Trophoblast cell (in vitro differentiated cells and primary cell): ENCODE measurements at places on chromosomes 5 and 9.

DNA sequence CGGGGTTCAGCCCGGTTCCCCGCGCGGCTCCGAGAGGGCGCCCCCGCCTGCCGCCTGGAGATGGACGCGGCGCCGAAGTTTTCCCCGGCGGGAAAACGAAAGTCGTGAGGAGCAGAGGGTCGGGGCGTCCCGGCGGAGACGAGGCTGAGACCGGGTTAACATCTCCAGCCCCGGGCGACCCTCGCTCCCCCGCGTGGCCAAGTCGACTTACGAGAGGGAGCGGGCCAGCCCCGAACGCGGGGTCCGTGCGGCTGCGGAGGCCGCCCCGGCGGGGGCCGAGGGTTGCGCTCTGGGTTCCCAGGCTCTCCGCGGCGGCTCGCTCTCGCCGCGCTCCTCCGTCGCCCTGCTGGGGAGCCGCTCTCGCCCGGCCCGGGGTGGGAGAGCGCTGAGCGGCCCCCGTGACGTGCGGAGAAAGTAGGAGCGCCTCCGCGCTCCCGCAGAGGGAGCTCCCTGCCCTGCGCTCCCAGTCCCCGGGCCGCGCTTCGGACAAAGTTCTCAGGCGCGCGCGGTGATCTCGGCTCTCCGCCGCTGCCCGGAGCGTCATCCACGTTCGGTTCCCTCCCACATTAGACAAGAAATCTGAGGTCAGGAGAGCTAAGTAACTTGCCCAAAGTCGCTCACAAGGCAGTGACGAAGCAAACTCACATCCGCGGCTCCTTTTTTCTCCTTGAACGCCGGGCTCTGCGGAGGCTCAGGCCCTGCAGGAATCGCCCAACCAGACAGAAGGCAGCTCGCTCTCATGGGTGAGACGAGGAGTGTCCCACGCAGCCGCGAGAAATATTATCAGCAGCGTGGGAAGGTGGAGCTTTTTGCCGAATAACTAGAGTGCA, 1.2 kb upstream of the GCNT4 start:
- DNase-seq: peak; percentile 85

DNA sequence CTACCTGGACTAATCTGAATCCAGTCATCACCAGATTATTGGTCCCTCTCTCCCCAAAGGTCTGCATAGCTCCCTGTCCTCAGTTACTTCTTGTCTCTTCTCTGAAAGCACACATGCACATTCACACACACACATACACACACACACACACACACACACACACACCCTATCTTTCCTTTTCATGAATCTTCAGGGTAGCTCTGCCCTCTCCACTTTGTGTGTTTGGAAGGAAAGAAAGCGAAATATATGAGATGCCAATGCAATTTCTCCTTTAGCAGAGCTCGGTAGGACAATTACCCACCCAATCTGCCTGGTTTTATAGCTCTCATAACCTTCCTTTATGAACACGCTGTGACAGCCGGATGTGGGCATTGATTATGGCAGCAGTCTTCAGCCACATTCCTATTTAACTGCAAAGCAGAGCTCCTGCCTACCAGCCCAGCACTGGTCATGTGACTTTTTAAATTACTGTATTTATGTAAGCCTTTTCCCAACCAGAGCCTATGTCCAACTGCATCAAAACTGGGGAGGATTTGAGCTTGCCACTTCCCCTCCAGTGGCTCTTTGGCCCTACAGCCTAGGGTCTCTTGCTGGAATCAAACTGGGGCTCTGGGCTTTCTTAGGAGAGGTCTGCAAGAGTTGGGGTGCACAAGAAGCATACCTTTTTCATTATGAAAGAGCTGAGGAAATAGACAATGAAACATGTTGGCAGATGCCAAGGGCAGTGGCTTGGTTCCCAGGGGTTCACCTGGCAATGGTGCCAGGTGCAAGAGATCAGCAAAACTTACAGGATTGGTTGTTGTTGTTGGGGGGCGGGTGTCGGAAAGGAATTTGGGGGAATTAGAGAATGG, 20.8 kb upstream of the MATR3 start:
- no peak for DNase-seq

- no peak for DNase-seq
Measured at GRCh38 chr5:112958093-112959088, 18.2 kb upstream of the DCP2 start.

- DNase-seq: no peak
Measured at GRCh38 chr5:168883281-168883741, 304.1 kb upstream of the PANK3 start.

DNA sequence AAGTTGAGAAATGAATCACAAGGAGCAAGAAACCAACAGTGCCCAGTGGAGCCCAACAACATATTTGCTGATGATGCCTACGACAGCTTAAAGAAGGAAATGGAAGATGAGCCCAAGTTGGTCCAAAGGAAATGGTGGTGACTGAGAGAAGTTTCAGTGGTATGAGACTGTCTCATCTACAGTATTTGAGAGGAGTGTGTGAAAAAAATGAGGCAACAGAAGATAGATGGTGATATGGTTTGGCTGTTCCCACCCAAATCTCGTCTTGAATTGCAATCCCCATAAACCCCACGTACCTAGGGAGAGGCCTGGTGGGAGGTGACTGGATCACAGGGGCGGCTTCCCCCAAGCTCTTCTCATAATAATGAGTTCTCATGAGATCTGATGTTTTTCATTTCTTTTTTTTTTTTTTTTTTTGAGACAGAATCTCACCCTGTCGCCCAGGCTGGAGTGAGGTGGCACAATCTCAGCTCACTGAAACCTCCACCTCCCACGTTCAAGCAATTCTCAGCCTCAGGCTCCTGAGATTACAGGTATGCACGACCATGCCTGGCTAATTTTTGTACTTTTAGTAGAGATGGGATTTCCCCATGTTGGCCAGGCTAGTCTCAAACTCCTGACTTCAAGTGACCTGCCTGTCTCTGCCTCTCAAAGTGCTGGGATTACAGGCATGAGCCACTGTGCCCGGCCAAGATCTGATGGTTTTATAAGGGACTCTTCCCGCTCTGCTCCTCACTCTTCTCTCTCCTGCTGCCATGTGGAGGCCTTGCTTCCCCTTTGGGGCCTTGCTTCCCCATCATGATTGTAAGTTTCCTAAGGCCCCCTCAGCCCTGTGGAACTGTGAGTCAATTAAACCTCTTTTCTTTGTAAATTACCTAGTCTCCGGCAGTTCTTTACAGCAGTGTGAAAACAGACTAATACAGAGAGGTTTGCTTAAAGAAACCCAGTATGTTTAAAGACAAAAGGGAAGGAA, 30.2 kb downstream of the EFCAB9 start:
- DNase-seq: no peak

GRCh38 chr5:14321936-14322335, 178.8 kb downstream of the TRIO start:
- no peak for DNase-seq

DNA sequence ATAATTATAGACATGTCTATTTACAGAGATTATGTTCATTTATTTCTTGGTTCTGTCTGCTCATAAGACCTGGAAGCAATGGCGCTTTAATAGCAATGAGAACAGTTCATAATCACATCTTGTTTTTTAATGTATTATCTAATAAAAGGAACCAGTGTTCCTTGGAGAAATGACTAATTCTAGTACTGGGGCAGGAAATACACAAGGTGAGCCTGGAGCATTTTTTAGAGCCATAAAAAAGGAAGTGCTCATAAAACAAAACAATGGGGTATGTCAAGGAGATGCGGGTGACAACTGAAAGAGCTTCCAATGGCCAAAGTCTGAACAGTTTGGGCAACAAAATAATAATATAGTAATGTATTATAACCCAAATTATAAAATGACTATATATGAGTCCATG, 531.9 kb upstream of the CHD1 start:
- DNase-seq: no peak

GRCh38 chr9:70285981-70286598, 27.3 kb downstream of the SMC5 start:
- no peak for DNase-seq

- peak; percentile 40 for DNase-seq
Measured at GRCh38 chr9:93173365-93174051, 10.4 kb upstream of the WNK2 start.

DNA sequence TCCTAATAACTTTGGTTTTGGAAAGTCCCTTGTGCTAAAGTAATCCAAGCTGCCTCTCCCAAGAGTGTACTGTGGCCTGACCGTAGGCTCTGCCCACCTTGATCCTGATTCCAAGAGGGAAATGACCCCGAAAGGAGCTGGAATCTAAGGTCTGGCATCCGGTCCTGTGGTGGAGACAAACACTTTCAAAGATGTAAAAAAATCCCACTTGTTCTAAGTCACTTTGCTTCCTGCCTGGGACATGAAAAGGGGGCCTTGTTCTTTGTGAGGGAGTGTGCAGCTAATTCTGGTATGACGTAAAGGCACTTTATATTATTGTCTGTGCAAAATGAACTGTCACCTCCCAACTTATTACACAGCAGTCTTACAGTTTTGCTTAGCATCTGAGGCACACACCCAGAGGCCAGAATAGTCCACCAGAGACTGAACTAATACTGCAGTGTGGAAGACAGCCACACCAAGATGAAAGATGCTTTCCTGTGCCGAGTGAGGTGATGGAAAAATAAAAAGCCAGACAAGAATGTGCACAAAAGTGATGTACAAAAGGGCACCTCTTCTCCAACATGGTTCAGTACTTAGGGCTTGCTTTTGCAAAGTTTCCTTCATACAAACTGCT, 128.7 kb downstream of the SLC12A2 start:
- no peak for DNase-seq

- DNase-seq: no peak
Measured at GRCh38 chr9:117625154-117625553, 79.0 kb upstream of the TLR4 start.

DNA sequence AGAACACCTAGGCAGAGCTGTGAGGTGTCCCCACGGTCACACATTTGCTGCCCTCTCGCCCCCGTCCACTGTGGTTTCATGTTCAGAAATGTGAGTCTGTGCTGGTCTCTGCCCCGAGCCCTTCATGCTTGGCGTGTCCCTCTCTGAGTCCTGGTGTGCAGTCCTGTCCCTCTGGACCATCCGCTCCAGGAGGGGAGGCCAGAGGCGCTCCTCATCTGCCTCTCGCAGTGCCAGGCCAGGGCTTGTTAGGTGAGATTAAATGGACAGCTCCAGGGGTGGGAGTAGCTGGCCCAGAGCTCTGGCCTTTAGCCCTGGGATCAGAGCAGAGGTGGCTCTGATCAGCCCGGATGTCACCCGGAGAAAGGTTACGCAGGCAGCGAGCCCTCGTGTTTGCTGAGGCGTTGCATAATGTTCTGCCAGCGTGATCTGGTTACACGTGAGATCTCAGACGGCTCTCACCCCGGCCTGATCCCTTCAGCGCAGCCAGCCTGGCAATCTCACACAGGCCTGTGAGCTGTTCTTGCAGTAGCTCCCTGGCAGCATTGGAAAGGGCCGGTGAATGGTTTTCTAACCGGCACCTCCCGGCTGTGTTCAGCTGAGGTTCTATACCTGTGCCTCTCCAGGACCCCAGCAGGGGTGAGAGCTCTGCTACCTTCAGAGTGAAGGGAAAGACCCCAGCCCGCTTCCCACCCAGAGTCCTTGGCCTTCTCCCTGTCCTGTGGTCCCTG, 24.5 kb downstream of the PTGES2 start:
- DNase-seq: no peak
